Breast epithelium (tissue), 4 donors: ENCODE measurements at places on chromosomes 6 and 20. TPM values are rescaled to one million over a fixed set of nuclear protein-coding genes. Genes with fewer than 3 reads are reported as not detected.

Gene C6orf15
- total RNA-seq = 0.59 TPM

Gene BMP2
- total RNA-seq = 14.7 TPM

DNA sequence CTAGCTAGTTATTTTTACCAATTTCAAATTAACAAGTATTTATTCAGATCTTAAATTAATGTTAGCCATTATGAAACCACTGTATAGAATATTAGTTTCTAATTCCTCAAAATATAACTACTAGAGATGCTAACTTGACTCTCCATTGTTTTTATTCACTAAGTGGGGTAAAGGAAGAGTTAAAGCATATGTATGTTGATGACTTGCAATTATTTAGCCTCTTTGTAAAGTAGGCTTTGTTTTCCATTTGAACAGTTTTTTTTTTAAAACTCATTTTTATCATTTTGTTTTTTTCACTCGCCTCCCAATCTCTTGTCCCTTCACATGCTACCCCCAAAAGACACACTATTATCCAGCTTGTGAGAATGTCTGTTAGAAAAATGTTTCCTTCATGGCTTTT is 3.3 kb downstream of the FAM162B start:
- DNase-seq = no peak

Gene NRN1
- total RNA-seq = 24.6 TPM

Gene PCSK2
- total RNA-seq = 0.16 TPM

DNA sequence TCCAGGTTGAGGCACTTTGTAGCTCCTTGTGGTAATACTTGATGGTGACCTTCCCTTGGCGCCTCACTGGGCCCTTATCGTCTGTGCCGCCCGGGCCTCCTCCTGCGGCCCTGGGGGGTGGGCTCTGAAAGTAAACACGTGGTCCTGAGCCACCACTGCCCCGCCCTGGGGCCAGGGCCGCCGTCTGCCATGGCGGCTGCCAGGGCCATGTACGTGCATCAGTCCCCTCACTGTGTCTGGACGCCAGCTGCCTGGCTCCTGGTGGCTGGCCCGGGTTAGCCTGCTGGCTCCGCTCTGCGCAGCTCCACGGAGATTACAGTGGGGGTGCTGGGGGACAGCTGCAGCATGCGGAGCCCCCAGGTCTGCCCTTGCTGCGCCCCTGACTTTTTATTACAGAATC is 81.8 kb upstream of the CENPW start:
- no peak for DNase-seq

GRCh38 chr6:22071270-22072041 is 225.4 kb downstream of the PRL start:
- no peak for DNase-seq

- DNase-seq = no peak
Measured at GRCh38 chr6:43229803-43230620, 731 bp upstream of the DNPH1 start.

Gene PKIB
- total RNA-seq = 22.3 TPM

Gene MRPL14
- total RNA-seq = 30.4 TPM

- no peak for DNase-seq
Measured at GRCh38 chr6:72784581-72784980, 162.7 kb downstream of the KCNQ5 start.

DNA sequence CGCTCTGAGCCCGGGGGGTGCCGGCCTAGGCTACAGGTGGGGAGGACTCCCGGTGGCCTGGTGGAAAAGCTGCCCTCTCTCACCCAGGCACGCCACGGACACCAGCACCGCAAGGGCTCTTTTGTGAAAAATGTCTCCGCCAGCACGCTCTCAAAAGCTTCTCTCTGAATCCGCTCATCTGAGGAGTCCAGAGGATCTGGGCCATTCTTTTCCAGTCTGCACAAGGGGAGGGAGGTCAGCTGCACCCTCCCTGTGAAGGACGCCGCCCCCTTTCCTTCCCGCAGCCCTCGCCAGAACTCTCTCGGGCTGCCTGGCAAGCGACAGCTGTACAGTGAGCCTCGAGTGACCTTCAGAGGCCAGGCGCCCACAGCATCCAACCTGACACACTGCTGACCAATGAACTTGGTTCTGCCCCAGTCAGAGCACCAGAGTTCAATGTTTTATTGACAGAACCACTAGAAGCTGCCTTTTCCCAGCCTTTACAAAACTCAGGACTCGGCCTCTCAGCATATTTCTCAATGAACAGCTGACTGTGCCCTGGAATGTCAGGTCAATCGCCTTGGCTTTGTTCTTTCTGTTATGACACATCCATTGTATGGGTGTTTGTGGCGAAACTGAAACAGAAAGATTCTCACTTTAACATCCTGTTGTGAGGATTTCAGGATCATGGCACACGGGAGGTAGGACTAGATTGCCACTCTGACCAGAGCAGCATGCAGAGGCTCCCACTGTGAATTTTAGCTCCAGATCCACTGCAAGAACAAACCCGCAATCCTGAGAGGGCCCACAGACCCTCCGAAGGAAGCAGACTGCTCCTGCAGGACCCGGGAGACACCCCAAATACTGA is 26.7 kb downstream of the SERPINB9 start:
- no peak for DNase-seq

Gene PPP1R14C
- total RNA-seq = 3.3 TPM

GRCh38 chr6:49151461-49151860 is 311.6 kb downstream of the MMUT start:
- DNase-seq = no peak

GRCh38 chr6:31676322-31676903 is 4.5 kb downstream of the LY6G5C start:
- no peak for DNase-seq

DNA sequence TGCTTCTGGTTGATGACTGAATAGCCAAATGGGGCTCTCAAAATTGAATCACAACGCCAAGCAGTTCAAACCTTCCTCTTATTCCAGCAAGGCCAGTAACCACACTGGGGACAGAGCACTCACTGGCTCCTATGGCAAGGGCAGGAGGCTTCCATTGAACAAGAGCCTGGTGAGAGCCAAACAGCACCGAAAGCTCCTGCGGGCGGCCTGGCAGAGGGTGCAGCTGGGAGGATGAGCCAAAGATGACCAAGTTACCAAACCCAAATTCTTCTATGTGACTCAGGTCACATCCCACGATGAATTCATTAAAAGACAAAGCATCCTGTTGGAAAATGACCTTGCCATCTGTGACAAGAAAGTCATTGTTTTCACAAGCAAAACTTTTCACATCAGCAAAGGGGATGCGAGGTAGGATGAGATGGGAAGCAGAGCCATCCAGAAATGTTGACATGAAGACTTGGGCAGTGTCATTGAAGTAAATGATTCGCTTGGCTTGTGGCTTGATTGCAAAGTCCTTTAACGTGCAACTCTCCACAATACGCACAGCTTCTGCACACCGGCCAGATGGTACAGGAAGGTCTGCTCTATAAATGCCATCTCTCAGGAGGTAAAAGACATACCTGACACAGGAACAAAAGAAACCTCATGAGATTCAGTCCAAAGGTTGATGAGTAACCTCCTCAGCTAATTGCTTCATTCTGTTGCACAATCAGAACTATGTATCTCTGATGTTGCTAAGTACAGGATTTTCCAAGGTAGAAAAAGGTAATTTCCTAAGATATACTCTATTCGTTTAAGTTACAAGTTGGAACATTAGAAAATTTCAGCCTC is 36.3 kb downstream of the ROS1 start:
- no peak for DNase-seq

DNA sequence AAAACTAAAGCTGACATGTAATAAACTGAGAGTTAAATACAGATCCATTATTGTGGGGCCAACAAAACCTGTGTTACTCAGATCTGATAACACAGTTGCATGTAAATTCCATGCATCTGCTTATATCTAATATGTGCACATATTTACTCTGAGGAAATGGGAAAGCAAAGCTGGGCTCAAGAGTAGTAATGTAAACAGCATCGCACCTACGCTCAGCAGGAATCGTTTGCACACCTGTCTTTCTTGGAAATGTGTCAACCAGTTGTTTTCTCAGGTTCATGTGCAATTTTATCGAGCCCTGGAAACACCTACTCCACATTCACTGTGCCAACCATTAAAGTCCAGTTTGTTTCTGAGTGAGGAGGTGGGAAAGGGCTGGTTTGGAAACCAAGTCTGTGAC is 80.3 kb upstream of the CNKSR3 start:
- DNase-seq = no peak

Gene TRDN
- 0.96 TPM for total RNA-seq

Gene DDO
- 2.0 TPM for total RNA-seq

Gene ISM1
- 18.7 TPM for total RNA-seq

GRCh38 chr6:96391776-96392360 is 129.7 kb upstream of the UFL1 start:
- no peak for DNase-seq

DNA sequence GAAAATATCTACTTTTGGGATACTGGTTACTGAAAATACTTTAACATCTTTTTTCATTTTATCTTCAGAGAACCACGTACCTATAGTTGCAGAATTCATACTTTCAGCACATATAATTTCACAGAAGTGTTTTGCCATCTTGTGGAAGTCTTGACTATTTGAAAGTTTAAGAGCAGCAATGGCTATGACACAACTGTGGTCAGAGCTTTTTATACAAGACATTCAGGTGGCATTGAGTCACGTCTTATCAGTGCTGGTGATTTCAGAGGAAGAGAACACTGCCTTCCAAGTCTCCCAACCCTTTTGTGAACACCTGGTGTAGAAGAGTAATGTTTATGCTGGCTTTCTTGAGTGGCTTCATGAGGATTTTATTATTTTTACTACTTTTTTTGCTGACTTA is 171.6 kb downstream of the ARID1B start:
- DNase-seq = no peak

Gene AKAP12
- total RNA-seq = 368 TPM

Gene MACROD2
- total RNA-seq = 6.7 TPM

DNA sequence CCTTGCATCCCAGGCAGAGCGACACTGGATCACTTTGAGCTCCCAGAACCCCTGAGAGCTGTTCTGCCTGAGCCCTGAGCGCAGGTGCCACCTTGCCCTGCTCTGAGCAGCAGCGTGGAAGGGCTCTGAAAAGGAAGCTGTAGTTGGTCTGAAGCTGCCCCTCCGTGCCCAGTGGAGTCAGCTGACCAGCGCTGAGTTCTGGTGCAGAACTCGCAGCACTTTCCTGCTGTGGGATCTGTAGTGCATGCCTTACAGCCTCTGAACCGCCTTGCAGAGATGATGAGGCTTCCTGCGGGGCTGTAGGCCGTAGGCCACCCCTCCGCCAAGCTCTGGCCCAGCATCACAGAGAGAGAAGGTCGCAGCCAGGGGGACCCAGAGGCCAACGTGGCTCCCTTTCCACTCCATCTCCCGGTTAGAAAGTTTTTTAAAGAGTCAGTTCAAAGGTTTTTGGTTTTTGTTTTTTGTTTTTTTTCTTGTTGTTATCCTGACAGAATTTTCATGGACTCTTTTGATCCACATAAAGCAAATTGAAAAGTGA is 158.3 kb upstream of the CST7 start:
- no peak for DNase-seq

Gene ERVFRD-1
- 0.80 TPM for total RNA-seq

Gene SGK2
- 8.2 TPM for total RNA-seq

Gene BPIFB3
- not detected for total RNA-seq

GRCh38 chr6:34114695-34115402 is 31.0 kb downstream of the GRM4 start:
- no peak for DNase-seq
